ENCODE measurements at places on chromosomes 4 and X.

DNA sequence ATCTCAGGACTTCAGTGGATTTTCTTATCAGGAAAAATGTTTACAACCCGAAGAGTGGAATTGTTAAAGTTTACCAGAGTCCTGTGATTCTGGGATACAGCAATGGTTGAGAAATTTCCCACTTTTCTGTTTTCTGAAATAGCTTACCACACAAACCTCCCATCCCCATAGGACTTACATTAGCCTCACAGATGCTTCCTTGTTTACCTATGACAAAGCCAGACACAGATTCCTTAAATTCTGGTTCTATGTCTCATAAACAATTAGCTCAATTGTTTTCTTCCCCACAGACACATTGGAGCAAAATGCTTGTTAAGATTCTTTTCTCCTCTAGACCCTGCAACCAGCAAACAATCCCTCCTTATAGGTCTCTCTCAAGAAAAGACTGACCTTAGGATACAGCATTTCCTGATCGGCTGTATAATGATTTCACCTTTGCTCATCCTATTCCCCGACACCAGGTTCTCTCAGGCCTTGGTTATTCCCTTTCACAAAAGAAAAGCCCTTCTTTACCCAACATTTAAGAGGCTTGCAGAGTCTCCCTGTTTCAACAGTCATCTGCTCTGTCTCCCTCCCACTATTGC lies 886.2 kb downstream of the ARAP2 start:
- H3K36me3 ChIP-seq = no peaks in the 10 kb centered on the region
- no peak for DNase-seq
- H3K27me3 ChIP-seq = no peaks in the 10 kb centered on the region
- no peak overlapping the region for H3K4me3 ChIP-seq

DNA sequence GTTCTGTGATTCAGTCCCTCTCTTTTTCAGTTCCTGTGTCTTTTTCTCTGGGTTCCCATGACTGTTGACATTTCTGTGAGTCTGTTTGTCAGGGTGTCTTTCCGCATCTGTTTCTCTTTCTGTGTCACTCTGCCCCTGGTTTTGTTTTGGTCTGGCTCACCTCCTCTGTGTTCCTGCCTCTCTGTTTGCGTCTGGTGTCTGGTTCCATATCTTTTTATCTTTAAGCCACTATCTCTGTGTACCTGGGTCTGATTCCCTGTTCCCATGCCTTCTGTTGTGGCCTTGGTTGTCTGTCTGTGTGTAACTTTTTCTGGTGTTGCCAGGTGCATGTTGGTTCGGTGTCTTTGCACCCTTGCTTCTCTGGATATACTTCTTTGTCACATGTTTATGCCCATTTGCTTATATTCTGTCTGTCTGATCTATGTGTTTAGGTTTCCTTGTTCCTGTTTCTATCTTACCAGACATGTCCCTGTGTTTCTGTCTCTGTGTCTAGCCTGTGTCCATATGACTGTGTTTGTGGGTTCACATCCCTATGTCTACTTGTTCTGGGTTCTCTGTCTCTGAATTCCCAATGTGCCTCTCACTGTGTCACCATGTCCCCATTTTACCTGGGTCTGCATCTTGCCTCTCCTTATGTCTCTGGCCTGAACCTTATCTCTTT lies 50.2 kb downstream of the ITIH6 start:
- no peak overlapping the region for H3K27ac ChIP-seq
- no peak for DNase-seq
- no peaks in the 10 kb centered on the region for H3K36me3 ChIP-seq
- no peaks in the 10 kb centered on the region for H3K27me3 ChIP-seq
- H3K4me3 ChIP-seq = no peak overlapping the region

DNA sequence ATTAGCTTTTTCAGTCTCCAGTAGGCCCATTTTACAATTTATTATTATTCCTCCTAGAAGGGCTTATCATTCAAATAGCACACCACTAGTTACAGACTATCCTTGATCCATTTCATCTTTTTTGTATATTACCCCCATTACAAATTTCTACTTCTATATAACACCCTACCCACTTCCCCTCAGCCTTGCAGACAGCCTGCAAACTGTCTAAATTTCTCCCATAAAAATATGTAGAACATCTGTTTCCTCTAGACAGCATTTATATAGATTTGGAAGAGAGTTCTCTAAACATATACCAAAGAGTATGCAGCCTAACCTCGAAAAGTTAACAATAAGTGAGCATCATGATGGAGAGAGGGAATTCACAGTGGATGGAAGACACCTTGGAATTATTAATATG lies 30.8 kb downstream of the COMMD8 start:
- no peaks in the 10 kb centered on the region for H3K4me1 ChIP-seq
- no peaks in the 10 kb centered on the region for H3K36me3 ChIP-seq
- H3K27me3 ChIP-seq = 0 out of 2 replicates have a peak, but pooled peaks cover 4% of the 10 kb centered on the region
- no peak overlapping the region for H3K27ac ChIP-seq
- no peak for DNase-seq

DNA sequence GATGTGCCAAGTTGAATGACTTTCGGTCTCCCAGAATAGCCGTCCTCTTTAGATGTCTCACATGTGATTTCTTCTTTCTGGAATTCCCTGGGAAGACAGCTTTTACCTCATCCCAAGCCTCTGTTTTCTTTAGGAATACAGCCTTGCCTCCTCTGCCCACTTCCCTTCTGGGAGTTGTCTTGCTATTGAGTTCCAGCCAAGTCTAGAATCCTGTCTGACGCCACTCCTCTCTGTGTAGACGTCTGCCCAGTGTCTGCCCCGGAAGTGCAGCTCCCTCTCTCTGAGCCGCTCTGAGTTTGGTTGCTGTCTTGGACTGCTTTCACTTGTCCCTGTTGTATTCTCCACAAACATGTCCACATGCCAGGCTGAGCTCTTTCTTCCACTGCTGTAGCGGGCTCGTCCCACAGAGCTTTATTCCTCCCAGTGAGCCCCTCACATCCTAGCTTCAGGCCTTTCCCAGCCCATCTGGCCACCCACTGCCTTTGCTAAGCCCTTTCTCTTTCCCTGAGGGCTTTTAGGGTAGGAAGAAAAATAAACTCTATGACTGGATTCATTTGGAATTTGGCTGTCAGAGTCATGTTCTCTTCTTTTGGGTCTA lies 9.0 kb upstream of the IGFBP7 start:
- H3K27ac ChIP-seq = peak overlapping the region; percentile 36
- H3K36me3 ChIP-seq = no peaks in the 10 kb centered on the region
- peaks cover 15% of the 10 kb centered on the region for H3K4me1 ChIP-seq
- no peaks in the 10 kb centered on the region for H3K27me3 ChIP-seq
- DNase-seq = peak; percentile 91

DNA sequence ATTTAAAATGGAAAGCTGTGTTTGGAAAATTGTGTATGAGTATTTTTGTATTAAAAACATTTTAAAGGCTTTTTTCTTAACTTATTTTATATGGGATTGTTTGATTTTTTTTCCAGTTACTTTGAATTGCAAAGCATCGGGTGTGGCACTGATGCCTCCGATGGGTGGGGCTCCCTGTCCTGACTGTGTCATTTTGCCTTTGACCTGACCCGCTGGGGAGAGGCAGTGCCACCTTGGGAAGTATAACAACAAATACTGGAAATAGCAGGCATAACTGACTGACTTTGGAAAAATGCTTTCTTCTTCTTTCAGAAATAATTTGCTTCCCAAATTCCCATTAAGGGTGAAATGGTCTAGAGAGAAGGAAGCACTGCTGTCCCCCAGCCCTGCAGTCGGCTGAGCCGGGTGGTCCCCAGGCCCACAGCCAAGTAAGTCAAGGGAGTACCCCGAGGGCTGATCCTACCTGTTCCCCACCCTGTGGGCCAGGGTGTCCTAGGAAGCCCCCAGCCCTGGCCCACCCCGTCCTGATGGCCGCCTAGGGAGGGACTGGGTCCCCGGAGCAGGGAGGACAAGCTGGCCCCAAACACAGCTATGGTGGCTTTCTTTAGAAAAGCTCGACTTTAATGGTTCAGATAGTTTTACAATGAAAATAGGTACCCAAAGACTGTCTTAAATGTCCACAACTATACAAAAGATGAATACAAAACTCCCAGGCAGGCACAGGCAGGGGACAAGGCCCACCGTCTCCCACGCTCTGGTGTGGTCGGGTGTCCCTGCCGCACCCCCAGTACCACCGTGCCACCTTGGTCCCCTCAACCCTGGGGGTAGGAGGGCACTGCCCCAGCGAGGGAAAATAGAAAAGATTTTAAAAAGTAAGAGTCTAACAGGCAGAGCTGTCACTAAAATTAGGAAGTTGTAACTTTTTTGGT lies 26.4 kb downstream of the NELFA start:
- H3K4me3 ChIP-seq = no peak overlapping the region
- H3K4me1 ChIP-seq = no peaks in the 10 kb centered on the region
- no peak overlapping the region for H3K27ac ChIP-seq

DNA sequence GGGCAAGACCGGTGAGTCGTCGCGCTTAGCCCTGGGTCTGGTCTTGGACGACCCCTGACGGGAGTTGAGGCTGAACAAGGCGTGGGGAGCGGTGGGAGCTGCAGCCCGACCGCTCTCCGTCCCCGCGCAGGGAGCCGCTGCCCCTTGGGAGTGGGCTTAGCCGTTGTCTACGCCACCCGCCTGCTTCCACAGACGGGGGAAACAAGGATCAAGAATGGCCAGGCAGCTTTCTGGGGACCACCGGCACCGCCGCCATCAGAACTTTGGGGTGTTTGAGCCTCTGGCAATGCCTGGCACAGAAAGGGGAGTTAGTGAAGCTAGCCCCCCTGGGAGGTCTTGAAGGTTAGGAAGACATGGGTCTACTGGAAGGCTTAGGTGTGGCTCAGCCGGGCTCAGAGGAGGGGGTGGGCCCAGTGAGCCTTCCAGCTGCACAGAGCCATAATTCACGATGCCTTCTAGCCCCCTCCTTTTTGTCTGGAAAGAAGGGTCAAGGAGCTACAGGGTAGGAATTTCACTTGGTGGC lies 583 bp downstream of the RASL11B start:
- H3K4me1 ChIP-seq = peaks cover 8% of the 10 kb centered on the region
- H3K27me3 ChIP-seq = no peaks in the 10 kb centered on the region
- H3K36me3 ChIP-seq = peaks cover 37% of the 10 kb centered on the region
- peak; percentile 49 for DNase-seq
- H3K27ac ChIP-seq = peak overlapping the region; percentile 75

Data from SJCRH30 (cell line).